Activated T-cell treated with anti-CD3 and anti-CD28 coated beads for 48 hours (primary cell): ENCODE measurements at places on chromosomes 3 and 15.

DNA sequence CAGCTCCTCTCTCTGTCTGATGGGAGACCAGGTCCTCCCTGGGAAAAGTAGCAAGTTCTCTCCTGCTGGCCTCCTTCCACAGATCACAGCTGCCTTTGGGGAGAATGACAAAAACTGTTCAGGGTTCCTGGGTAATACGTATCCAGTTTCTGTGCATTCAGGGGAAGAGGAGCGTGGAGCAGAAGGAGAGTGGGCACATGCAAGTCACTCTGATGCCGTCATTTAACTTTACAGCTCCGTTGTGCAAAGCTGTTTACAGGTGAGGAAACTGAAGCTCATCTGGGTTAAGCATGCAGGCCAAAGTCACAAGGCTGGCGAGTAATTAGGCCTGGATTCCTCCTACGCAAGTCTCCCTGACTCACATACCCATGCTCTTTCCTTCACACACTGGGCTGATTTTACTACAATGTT, 7.5 kb upstream of the TM4SF1 start:
- no peak for DNase-seq

DNA sequence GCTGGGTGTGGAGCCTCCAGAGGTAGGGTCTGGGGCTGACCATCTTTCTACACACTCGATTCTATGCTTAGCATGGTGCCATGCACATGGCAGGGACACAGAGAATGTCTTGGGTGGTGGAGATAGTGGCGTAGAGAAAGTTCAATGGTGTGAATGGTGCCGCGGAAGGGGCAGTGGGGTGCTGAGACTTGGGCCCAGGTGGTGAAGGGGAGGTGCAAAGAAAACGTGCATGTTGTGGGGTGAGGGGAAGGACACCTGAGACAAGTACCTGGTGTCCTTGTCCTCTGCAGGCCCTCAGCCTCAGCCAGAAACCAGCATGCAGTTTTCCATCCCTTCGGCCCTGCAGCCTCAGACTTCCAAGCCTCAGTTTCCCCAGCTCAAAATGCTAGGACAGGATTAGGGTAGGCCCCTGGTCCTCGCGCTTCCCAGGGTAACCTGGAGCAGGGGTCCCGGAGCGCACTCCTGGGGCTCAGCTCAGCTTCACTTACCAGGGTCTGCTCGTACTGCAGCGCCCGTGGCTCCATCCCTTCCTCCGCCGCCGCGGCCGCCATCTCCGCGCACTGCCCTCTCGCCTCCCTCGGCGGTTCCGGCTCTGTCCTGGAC, 375 bp downstream of the CLCN2 start:
- no peak for DNase-seq

DNA sequence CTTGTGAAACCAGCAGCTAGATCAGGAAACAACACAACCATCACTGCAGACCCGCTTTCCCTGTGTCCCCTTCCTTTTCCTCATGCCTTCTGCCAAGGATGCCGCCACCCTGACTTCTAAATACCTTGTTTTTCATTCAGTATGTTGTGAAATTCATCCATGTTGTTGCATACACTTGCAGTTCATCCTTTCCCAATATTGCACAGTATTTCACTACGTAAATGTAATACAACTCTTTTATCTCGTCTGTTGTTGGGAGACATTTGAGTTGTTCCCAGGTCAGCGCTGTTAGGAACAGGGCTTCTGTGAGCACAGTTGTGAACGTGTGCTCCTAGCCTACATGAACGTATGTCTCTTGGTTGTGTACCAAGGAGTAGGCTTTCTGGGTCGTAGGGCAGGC, 24.2 kb downstream of the TLNRD1 start:
- DNase-seq = no peak

DNA sequence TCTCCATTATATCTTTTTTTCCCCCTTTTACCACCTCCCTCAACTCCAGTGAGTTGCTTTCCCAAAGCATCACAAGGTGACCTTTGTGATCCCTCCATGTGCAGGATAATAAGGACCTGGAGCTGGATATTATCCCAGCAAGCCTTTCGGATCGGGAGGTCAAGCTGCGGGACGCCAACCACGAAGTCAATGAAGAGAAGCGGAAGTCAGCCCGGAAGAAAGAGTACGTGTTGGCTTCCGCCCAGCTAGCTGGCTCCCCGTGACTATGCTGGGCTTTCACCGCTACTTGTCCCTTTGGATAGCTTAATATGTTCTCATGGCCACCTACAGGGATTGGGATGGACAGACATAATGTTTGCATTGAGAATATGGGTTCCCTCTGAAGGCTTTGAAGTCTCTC, 273.7 kb upstream of the UMPS start:
- DNase-seq = no peak

DNA sequence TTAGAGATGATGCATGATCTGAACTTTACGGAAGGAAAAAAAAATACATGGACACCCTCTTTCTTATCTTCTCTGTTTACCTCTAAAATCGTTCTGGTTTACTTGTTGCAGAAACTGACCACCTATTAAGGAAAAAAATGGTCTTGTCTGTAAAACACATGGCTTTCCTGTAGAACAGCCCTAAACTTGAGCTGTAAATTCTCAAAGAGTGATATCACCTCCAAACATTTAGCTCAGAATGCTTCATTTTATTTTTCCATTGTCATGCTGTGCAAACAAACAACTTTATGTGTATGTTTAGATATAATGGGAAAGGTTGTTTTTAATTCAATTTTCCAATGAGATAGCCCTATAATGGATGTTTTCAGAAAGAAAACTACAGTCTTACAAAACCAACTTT, 237.4 kb upstream of the NR2F2 start:
- no peak for DNase-seq

DNA sequence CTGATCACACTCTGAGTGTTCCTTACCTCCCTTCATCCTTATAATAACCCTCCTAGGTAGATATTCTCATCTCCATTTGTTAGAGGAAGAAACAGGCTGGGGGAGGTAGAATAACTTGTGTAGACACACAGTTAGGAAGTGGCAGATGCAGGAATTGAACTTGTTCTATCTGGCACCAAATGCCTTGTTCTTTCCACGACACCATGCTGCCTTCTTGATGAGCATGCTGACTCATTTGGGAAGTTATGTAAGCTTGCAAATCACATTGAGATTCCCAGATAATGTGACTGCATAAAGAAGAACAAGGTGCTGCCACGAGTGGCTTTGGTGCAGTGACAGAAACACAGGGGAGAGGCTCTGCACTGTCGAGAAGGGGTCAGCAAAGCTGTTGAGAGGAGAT, 27.5 kb upstream of the NDUFB4 start:
- DNase-seq = no peak

DNA sequence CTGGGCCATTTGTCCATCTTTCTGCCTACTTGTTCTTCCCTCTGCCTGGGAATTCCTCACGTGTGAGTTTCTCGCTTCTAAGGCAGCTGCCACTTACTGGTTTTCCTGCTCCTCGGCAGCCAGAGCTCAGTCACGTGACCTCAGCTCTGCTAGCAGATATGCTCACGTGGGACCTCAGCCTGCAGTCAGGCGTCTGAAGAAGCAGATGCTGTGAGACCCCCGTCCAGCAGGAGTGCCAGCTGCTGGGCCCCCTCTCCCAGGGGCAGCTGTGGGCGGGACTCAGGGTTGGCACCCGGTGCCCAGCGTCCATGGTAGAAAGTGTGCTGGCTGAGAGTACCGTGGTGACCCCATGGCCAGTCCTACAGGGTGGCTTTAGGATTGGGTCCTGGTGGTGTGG, 161.3 kb upstream of the TLE3 start:
- DNase-seq = no peak

GRCh38 chr3:158773845-158774830, 27.7 kb upstream of the MFSD1 start:
- no peak for DNase-seq

- DNase-seq = no peak
Measured at GRCh38 chr3:149085828-149086231, 503 bp downstream of the HLTF start.

GRCh38 chr3:115624029-115624741, 875 bp downstream of the GAP43 start:
- DNase-seq = no peak

GRCh38 chr15:35136321-35137189, 51.5 kb upstream of the NANOGP8 start:
- no peak for DNase-seq

GRCh38 chr3:193052354-193053045, 134.8 kb upstream of the MB21D2 start:
- DNase-seq = no peak

- no peak for DNase-seq
Measured at GRCh38 chr3:95408464-95408862, 1345.6 kb downstream of the NSUN3 start.

GRCh38 chr3:116339441-116340028, 105.8 kb downstream of the LSAMP start:
- DNase-seq = no peak

- DNase-seq = no peak
Measured at GRCh38 chr15:83144771-83145170, 37.3 kb downstream of the TM6SF1 start.
